T follicular helper cell (primary cell): ENCODE measurements at places on chromosomes 6 and 20.

- DNase-seq, result no peak
These were observed 27.7 kb downstream of the DSE start for GRCh38 chr6:116398316-116399010.

- no peak for DNase-seq
These were observed 102.2 kb downstream of the SYCP2 start for GRCh38 chr20:59831024-59831915.

- DNase-seq, result no peak
These were observed 85.1 kb upstream of the JARID2 start for GRCh38 chr6:15160812-15161211.

DNA sequence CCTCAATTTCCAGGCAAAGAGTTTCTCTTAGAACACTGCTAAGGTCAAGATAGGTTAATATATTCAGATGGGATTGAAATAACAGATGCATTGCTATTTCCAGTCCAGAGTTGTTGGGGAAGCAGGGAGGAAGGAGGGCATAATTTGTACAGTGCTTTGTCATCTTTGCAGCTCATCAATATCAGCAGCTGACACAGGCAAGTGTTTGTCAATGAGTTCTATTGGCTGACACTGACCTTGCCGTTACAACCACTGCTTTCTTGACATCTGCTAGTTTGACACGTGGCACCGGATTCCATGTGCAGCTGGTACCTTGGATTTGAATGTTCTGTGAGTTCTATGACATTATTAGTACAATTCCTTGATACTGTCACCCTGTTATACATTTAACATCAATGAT is 28.0 kb upstream of the MLIP start:
- no peak for DNase-seq

DNA sequence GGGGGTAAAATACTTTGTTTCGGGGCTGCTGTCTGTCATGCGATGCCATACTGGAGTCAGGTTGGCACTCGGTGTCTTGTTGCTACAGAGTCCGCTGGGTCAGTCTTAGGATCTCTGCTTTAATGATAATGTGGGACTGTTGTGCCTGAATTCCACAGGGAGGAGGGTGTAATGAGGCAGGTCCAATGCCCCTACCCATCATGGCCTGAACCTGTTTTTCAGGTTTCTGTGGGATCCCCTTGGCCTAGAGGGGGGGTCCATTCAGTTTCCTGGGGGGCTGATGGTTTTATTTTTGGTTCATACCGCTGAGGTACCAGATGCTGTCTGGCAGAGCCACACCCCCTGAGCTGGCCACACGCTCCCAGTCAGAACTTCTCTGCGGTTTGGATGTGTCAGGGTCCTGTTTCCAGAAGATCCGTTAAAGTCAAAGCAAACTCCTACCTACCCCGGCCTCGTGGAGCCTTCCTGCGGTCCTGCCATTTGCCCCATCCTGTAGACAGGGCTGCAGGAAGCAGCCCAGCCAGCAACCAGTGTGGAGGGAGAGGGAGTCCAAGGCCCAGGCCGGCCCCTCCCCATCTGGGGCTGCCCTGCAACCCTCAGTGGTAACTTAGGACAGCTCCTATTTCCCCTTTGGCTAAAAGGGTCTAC is 69.7 kb downstream of the TCP11 start:
- no peak for DNase-seq
